NCI-H146 (cell line): ENCODE measurements at places on chromosomes 5 and 9.

- DNase-seq, result peak; percentile 46
Observed at GRCh38 chr9:36450110-36450732, 50.2 kb upstream of the RNF38 start.

GRCh38 chr9:97660847-97661246 lies 27.2 kb downstream of the NCBP1 start:
- no peak for DNase-seq

DNA sequence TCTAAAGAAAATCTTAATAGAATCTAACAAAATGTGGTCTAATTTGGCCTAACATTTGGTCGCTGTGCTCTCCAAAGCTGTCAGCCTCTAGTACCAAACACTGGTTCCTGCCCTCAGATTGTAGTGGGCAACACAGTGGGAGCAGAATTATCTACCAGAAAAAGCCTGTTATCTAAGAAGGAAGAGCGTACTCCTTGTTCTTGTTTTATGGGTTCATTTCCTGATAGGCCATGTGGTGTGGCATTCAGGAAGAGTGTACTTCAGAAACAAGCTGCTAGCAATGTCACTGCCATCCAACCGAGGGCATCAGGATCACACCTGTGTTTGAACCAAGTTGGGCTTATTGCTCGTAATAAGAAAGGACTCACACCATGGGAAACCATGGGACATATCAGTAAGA lies 487.9 kb upstream of the DAP start:
- no peak for DNase-seq

- DNase-seq, result no peak
Observed at GRCh38 chr5:165425594-165425993, 1920.2 kb downstream of the MAT2B start.

DNA sequence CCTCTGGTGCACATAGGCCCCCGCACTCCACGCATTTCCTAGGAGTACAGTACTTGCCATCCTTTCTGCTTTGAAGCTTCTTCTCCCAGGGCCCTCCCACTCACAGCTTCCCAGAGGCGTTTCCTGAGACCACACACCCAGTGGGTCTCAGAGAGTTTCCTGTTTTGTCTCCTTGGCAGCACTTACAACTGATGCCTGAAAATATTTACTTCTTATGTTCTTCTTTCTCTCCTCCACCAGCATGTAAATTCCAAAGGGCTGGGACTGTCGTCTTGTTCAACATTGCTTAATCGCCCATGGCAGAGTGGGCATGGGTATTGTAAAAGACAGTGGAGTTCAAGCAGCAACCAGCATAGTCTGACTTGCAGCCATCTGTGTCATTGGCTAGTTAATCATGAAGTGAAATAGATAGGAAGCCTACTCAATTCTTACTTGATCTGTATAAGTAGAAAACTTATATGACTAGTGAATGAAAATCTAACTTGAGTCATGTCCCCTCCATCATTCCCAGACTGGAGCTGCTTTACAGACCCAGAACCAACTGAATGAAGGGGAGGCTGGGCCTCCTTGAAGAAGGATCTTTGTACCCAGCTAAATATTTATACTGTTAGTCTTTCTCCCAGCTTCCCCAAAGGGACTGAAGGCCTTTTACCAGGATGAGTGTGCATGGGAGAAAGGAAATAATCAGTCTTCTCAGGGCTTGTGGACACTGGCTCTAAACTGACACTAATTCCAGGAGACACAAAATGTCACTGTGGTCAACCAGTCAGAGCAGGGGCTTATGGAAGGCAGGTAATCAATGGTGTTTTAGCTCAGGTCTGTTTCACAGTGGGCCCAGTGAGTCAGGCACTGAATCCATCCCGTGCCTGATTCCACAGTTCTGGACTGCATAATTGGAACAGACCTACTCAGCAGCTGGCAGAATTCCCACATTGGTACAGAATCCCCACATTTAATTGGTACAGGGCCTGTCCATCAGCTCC lies 116.4 kb downstream of the SV2C start:
- no peak for DNase-seq

- no peak for DNase-seq
Observed at GRCh38 chr9:3177936-3178335, 334.0 kb upstream of the PUM3 start.

GRCh38 chr9:114905170-114905940 lies 25.0 kb downstream of the TNFSF8 start:
- no peak for DNase-seq

- no peak for DNase-seq
Observed at GRCh38 chr9:127788337-127789011, 2.6 kb downstream of the CDK9 start.

DNA sequence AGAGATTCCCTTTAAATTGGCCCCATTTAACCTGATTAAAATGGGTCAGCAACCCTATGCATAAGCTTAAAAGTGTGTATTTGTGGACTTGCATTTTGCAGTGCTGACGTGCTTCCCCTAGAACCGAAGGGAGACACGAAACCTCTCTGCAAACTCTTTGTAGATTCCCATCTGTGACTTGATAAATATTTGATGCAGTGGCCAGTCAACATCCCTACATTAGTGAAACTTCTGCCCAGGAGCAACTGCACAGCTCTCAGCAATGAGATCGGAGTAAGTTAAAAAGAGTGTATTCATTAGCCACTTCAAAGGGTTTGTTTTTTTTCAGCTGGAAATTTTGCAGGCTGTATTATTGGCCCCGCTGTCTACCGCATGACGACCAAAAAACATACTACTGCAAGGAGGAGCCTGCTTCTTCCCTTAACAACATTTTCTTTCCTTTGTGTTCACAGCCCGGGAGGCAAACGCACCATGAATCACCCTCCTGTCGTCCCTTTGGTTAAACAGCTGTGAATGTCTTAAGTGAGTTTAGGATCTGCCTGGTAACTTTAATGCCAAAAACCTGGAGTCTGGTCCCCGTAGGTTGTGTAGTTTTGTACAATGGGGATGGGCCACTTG lies 38.0 kb upstream of the TCERG1 start:
- no peak for DNase-seq

DNA sequence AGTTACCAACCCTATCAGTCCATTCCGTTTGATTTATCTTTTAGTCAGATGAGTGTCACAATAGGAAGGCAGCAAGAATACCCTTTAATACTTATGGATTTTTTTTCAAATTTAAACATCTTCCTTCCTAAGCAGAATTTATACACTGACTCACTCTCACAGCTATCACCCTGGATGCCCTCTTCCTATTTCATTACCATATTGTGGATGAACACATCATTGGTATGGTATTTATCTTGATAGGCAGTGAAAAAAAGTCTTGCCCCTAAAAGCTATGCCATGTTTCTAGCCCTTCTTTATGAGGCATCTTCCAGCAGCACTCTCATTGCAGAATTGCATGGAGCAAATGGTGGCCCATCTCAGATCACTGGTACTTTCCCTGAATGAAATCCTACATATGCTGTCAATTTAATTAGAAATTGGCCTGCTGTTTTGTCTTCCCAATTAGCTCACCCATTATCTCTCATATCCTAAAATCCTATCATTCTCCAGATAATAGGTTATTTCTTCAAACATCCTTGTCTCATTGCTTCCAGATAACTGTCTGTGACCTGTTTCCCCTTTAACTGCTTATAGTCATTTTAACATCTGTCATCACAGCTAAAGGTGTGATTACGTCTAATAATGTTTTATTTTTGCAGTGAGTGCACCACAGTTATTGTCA lies 433.5 kb upstream of the POU5F2 start:
- no peak for DNase-seq
